ENCODE measurements at places on chromosomes 12 and 14.
A peak's percentile ranks its signal among the peaks of the same experiment; 100 is the strongest.

- DNase-seq: peak; percentile 41
These were observed 43.7 kb downstream of the DDX11 start for GRCh38 chr12:31117203-31118011.

- no peak for DNase-seq
These were observed 86.9 kb upstream of the CLEC14A start for GRCh38 chr14:38342803-38343202.

DNA sequence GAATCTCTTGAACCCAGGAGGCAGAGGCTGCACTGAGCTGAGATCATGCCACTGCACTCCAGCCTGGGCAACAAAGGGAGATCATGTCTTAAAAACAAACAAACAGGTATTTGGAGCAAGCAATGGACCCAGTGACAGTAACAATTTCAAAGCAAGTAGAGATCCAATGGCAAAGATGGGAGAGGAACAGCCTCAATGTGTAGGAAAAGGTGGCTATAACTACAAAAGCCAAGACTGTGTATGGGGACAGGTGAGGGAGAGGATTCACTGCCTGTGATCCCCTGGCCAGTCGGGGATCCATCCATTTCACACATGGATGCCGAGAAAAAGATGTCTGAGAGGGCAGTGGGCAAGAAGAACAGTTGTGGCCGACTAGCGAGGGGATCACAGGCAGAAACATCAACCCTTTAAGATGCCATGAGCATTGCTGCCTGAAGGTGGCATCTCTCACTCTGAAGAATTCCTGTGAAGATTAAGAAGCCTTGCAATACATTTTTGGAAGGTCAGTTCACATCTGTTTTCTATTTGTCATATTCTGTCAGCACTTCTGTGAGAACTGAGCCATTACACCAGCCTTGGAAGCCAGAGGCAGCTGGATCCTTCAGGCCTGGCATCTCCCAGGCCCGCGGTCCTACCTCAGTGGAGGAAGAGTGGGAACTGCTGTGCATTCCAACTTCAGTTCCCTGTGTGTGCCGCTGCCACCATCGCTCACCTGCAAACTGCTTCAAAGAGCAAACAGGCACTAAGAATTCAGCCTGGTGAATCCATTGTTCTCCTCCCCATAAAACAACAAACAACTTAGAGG is 54.5 kb upstream of the FRS2 start:
- no peak for DNase-seq

- no peak for DNase-seq
These were observed 1.1 kb upstream of the NDUFA12 start for GRCh38 chr12:95004610-95005009.

DNA sequence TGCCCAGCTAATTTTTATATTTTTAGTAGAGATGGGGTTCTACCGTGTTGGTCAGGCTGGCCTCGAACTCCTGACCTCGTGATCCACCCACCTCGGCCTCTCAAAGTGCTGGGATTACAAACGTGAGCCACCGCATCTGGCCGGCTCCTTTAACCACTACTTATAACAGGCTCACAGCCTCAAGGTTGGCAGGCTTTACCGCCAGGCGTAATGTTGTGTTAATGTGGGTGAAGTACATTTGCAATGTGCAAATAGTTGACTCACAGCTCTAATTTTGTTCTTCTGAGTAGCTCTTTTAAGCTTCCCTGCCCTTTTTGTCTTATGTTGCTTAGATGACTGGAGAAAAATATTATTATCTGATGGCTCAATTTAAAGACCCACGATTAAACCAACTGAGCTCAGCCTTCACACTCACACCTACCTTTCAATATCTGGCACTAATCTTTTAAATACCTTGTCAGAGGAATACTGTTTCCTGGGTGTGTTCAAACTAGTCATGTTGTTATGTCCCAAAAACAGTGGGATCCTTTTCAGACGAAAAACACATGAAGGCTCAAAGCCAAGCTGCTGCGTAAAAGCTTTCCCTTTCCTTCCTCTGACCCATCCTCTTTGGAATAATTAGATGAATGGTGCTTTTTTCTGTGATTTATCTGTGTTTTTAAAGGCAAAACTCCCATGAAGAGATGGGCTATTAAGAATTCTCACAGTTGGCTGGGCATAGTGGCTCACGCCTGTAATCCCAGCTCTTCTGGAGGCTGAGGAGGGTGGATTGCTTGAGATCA is 57.2 kb upstream of the USP44 start:
- DNase-seq: no peak

DNA sequence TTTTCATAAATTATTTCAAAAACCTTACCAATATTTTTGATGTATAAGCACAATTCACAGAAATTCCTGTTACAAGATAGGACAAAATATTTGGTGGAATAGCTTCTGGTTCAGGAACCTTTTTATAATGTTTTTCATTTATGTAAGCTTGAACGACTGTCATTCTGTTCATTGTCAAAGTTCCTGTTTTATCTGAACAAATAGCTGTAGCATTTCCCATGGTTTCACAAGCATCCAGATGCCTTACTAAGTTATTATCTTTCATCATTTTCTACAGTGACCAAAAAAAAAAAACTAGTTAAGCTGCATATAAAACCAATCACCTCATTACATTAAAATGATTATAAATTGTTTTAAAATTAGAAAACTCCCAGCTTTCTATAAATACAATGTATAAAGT is 87.1 kb downstream of the ATP2B1 start:
- no peak for DNase-seq

DNA sequence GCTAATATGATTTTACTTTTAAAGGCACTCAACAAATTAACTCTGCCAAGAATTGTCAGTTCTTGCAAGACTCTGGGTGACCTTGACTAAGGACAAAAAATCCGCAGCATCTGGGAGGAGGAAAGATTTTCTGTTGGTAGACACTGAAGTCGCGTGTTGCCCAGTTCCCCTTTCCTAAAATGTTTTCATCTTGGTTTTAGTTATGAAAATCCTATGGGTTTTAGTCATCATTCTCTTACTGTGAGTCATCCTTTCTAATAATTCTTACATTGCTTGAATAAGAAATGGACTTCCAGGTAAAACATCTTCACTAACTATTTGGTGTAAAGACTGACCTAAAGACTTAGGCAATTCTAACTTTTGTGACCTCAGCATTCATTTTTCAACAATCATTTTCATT is 9.1 kb downstream of the GSG1 start:
- DNase-seq: no peak

DNA sequence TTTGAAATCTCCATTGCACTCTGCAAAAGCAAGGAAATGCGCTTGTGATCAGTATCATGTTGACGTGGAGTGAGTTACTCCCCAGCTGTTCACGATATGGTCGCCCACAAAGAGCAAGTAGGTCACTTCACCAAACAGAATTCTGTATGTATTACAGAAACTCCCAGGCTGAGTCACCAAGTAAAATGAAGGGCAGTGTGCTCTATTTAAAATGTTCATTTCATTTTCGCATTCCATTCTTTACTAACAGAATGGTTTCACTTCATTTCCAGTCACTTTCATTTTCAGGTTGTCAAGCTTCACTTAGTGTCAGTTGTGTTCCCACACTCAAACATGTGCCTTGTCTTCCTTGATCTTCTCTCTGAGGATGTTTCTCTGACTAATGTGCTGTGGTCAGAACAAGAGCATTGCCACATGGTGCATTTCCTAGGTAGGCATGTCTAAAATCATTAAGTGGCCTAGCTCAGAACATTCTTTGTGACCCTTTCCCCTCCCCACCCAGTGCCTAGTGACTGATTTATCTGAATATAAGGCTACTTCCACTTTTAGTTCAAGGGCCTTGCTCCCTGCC is 391.2 kb downstream of the RAD51B start:
- peak; percentile 44 for DNase-seq

DNA sequence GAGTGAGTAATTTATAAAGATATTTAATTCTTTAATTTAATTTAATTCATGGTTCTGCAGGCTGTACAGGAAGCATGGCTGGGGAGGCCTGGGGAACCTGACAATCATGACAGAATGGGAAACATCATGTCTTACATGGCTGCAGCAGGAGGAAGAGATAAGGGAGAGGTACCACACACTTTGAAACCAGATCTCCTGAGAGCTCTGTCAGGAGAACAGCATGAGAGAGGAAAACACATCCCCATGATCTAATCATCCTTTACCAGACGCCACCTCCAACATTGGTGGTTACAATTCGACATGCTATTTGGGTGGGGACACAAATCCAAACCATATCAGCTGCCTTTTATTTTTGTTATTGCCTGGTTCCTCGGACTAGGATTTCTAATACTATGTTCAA is 928.6 kb downstream of the TMEM121 start:
- DNase-seq: no peak

- no peak for DNase-seq
These were observed 60.8 kb upstream of the EVL start for GRCh38 chr14:100004392-100004791.

DNA sequence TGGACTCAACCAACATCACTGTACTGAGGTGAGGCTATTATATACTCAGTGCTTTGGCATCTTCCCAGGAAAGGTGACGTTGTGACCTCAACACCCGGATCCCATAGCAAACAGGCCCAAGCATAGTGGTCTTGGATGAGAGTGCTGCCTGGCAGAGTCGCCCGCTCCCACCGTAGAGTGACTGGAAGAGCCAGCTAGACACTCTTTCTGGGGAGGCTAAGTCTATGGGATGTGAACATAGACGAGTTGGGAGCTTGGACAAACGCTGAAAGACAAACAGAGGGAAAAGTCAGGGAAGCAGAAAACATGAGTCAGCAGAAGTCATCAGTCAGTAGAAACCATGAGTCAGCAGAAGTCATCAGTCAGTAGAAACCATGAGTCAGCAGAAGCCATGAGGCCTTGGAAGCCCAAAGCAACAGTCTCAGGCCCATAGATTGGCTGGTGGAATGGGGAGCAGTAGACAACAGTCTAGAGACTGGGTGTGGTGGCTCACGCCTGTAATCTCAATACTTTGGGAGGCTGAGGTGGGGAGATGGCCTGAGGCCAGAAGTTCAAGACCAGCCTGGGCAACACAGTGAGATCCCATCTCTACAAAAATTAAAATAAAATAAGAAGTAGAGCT is 66.4 kb upstream of the MAP1LC3B2 start:
- no peak for DNase-seq

DNA sequence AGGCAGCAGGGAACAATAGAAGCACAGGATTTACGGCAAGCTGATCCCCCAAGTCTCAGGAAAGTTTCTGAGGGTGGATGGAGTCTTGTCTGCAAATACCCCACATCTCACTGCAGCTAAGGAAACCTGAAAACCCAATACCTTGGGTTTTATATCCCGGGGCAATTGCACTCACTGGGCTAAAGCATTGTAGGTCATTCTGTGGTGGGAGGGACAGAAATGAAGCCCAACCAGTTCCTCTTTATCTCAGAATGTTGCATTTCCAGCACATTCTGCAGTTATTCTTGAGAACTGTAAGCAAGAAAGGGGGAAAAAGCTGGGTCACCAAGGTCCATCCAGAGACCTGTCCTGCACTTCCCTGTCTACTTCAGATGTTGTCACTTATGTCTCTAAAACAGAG is 39.8 kb downstream of the C12orf42 start:
- DNase-seq: no peak

DNA sequence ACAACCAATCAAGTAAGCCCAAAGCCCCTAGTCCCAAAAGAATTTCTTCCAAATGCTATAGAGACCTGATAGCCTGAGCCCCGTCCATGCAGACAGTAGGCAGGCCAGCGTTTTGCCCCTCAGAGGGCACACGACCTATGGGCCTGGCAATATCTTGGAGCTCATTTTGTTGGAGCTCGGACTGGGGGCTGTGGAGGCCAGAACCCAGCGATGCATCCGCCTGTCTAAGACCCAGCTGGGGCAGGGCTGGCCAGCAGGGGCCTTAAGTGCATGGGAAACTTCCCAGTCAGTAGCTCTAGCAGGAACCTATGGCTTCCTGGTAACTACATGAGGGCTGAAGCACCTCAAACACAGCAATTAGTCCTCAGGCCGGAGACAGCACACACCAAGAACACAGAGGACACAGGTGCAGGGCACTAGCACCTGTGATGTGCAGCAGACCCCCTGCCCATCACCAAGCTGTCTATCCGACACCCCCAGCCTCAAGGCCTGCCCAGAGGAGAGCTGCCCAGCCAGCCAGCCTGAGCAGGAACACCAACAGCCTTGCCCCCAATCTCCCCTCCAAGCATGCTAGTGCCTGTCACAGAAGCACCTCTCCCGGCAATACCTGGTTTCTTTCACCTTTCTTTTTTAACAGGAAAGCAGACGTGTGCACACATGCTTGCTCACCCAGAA is 50.8 kb downstream of the ARL6IP4 start:
- DNase-seq: no peak

GRCh38 chr12:107525719-107526554 is 159.7 kb upstream of the PWP1 start:
- no peak for DNase-seq

- no peak for DNase-seq
These were observed 90.2 kb downstream of the CHGA start for GRCh38 chr14:93012951-93013719.

DNA sequence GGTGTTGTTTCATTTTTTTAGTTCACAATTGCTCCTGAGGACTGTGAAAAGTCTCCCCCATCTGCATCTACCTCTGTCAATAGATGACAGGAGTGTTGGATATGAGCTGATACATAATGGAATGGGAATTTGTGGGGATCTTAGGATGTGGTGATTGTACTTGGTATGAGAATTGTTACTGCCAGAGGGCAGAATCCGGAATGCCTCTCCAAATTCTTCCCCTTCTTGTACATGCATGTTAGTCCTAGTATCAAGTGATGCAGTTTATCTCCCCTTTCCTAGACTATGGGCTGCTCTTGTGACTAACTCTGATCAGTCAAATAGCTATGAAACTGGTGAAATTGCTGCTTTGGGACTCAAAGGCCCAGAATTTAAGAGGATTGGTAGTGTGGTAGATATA is 24.8 kb upstream of the NOVA1 start:
- DNase-seq: no peak

- DNase-seq: no peak
These were observed 7.5 kb downstream of the BTG1 start for GRCh38 chr12:92138144-92138543.

GRCh38 chr14:34053666-34054065 is 102.8 kb upstream of the EGLN3 start:
- DNase-seq: no peak

DNA sequence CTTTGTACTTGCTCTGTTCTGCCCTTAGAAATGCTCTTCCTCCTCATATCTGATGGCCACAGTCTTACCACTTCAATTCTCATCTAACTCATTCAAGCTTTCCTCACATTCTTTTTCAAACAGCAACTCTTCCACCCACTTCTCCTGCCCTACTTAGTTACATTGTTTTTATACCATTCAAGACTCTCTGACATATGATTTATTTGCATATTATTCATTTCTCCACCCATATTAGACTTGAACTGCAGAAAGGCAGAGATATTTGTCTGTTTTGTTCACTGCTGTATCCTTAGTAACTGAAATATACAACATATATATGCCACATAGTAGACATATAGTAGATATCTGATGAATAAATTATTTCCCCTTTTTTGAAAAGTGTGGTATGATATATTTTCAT is 95.5 kb upstream of the DCN start:
- DNase-seq: no peak

DNA sequence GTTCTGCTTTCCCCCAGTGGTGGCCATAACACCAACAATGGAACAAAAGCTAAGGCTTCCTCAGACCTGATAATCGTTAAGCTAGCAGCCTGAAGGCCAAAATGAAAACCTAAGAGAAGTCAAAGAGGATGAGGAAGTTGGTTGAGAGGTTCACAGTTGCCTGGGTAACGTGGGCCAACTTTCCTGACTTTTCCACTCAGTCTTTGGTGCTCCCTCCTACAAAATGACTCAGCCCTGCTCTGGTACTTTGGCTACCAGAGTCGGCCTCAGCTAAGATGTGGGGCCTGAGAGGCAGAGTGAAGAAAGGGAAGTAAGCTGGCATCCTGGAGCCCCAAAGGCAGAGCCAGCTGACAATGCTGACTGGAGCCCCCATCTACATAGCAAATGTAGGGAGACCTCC is 14.9 kb upstream of the FKBP11 start:
- DNase-seq: peak; percentile 48
